ENCODE measurements at places on chromosomes 12 and 14.

GRCh38 chr12:51329742-51330141 lies 5.8 kb upstream of the BIN2 start:
- DNase-seq, result no peak

- no peak for DNase-seq
These were observed 337.6 kb upstream of the CLEC14A start for GRCh38 chr14:38593476-38593875.

GRCh38 chr12:103468837-103469236 lies 26.9 kb downstream of the C12orf42 start:
- no peak for DNase-seq

DNA sequence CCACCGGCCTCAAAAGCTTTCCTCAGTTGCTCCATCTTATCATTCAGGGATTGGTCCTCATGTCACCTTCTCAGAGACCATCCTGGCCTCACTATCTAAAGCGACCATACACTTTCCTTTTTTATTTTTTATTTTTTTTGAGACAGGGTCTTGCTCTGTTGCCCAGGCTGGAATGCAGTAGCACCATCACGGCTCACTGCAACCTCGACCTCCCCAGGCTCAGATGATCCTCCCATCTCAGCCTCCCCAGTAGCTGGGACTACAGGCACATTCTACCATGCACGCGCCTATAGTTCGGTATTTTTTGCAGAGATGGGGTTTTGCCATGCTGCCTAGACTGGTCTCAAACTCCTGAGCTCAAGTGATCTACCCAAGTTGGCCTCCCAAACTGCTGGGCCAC lies 2.8 kb downstream of the WSB2 start:
- DNase-seq, result no peak

DNA sequence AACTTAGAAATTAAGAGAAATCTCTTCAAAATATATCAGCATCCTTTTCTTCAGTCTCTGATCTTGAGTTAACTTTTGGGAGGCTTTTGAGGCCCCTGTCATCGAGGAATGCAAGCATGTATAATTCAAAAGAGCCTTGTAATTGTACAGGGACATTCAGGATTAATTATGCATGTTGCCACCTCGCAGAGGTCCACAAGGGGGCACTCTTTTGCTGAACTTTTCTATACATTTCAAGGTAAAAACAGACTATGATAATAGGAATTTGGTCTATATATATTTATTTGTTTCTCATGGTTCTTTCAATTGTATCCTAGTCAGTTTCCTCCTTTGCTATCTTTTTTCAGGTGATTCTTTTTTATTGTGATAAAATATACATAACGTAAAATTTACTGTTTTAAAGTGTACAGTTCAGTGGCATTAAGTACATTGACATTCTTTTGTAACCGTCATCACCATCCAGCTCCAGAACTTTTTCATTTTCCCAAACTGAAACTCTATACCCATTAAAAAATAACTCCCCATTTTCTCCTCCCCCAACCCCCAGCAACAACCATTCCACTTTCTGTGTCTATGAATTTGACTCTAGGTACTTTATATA lies 47.0 kb upstream of the SLC2A13 start:
- peak; percentile 32 for DNase-seq

DNA sequence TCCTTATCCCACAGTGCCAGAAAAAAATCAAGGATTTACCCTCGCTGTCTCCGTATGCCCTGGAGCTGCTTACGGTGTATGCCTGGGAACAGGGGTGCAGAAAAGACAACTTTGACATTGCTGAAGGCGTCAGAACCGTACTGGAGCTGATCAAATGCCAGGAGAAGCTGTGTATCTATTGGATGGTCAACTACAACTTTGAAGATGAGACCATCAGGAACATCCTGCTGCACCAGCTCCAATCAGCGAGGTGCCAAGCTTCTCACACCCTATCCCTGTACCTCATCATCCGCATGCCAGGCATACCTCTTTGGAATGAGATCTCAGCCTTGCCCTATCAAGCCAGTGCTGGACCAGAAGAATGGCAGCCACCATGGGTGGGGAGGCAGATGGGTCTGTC lies 19.2 kb downstream of the OAS2 start:
- DNase-seq, result no peak

DNA sequence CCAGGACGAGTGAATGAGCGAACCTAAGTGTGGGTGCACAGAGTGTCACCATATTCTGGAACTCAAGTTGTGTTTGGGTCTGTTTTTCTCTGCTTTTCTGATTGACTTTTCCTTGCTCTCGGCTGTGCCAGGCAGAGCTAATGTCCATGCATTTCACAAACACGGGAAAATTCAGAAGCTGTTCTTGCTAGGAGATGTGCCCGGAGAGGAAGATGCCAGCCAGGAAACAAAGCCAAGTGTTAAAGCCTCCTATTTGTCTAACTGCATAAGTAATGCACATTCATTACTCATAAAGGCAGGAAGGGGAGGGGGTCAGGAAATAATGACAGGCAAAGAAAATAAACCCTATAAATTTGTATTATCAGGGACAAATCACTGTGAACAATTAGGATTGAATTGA lies 250.4 kb upstream of the SFSWAP start:
- no peak for DNase-seq

DNA sequence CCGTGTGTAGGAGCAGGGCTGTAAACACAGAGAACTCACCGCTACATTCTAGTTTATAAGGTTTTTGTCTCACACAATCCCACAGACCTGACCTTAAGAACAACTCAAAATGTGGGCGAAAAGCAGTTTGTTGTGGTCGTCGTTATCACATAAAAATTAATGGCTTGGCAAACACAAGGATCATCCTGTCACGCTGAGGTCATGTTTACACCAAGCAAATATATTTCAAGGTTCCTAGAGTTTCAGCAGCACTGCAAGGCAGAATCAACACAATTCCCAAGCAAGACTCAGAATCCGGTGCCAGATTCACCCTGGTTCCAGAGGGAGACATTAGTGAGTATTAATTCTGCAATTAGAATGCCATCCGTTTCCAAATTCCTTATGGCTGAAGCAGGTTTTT lies 30.1 kb upstream of the MAP1LC3B2 start:
- no peak for DNase-seq

- DNase-seq, result peak; percentile 36
These were observed 13.3 kb downstream of the RNASE3 start for GRCh38 chr14:20904393-20905029.

- no peak for DNase-seq
These were observed 122.1 kb upstream of the CAND1 start for GRCh38 chr12:67147030-67147429.

DNA sequence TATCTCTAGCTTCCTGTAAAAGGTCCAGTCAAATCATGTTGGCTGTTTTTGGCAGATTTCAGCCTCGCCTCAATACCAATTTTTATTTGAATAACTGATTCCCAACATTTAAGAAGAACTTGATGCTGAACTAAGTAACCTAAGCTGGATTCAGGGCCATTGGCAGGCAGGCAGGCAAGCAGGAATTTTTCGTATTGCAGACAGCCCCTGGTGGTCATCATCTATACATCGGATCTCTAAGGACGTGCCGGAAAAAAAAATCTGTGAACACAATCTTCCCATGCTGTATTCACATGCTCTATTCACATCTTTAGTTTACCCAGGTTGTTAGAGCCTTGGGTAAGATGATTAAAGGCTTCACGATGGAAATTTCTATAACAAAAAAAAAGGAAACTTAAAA lies 7.0 kb downstream of the VCPKMT start:
- DNase-seq, result no peak

GRCh38 chr12:116456330-116457082 lies 102.7 kb upstream of the MAP1LC3B2 start:
- no peak for DNase-seq

- no peak for DNase-seq
These were observed 100.9 kb downstream of the EPS8 start for GRCh38 chr12:15688202-15688736.

GRCh38 chr12:544941-545635 lies 85.3 kb downstream of the B4GALNT3 start:
- no peak for DNase-seq

GRCh38 chr14:67538501-67538900 lies 5.4 kb downstream of the PLEKHH1 start:
- no peak for DNase-seq

DNA sequence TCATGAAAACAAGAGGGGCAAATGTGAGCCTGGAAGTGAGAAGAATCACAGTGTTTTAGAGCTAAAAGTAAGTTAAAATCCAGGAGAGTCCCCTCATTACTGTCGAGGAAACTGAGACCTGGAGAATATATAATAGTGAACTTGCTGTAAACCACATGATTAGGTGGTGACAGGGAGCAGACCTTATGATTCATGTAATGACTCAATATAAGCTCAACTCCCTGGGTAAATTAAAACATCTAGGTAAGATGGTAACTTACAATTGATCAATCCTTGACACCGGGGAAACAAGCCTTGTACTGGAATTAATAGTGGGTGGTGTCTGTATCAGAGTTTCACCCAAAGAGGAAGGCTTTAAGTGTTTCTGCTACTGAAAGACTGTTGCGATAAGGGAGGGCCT lies 269.3 kb downstream of the SNAPC1 start:
- no peak for DNase-seq

GRCh38 chr14:87952307-87953094 lies 40.5 kb downstream of the GALC start:
- no peak for DNase-seq

DNA sequence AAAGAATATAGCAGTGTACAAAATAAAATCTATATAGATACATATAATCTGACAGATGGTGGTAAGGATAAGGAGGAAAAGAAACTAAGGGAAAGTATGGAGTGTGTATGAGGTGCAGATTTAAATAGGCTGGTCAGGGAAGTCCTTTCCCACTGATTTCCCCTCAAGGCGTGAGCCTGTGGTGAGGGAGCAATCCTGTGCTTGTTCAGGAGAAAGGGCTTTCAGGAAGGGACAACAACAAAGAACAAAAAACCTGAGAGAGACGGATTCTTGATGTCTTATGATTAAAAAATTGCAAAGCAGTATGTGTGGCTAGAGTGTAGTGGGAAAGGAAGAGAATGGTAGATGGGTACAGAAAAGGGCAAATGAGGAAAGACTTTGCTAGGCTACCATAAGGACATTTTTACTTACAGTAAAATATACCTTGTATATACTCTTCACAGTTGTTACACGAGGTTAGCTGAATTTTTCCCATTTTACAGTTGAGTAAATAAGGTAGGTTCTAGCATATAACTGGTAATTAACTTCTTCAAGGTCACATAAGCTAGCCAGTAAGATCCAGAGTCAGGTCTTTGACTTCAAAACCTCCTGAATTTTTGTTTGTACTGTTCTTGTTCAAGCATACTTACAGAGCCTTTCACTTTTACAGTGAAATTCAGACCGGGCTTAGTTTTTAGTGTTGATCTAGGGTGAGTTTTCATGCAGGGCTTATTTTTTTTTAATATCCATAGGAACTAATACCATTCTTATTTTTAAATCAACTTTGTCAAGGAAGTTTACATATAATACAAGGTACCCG lies 15.6 kb downstream of the CNOT2 start:
- no peak for DNase-seq

DNA sequence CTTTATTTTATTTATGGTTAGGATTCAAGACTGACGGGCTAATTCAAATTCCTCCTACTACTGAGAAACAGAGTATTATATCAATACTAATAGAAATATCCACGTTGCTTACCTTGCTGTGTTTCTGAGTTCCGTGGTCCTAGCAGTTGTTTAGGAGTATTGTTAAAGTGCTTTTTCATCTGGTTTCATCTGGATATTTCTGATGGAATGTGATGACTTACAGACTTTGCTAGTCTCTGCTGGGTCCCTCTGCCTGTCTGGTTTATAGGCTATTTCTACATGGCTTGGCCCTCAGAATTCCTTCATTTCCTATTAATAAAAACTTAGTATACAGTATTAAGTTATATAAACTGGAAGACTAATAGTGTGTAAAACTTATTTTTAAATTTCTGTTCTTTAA lies at the start of gene SMCO3:
Gene SMCO3, minus strand, starts transcription at position 169 of the 400 bp plus-strand sequence. CDS start 7,502 bp downstream, outside the sequence.
- DNase-seq, result no peak

DNA sequence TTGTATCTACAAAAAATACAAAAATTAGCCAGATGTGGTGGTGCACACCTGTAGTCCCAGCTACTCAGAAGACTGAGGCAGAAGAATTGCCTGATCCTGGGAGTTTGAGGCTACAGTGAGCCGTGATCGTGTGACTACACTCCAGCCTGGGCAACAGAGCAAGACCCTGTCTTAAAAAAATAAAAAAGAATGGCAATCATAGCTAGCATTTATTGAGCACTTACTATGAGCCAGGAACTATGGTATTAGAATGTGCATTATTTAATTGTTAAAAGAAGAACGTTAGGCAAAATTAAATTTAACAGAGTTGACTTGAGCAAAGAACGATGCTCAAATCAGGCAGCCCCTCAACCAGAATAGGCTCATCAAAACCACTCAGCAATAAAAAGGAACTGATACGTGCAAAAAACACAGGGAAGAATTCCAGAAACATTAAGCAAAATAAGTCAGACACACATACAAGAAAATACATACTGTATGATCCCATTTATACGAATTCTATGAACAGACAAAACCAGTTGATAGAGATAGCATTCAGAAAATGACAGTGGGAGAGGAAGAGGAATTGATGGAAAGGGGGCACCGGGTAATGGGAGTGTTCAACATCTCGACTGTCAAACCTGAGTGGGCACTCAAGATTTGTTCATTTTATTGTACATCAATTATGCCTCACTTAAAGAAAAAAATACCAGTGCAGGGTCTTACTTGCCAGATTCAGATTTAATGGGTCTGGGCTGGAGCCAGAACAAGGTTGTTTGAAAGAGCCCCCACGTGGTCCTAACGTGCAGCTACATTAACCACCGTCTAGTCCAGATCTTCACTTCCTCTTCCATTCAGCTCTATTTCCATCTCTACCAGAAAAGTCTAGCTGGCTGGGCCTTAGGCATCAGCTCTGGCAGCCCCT lies 8.0 kb downstream of the SCNN1A start:
- DNase-seq, result no peak

- DNase-seq, result no peak
These were observed 112.1 kb downstream of the ADGRD1 start for GRCh38 chr12:131065801-131066200.

- DNase-seq, result no peak
These were observed 451.3 kb downstream of the FOXG1 start for GRCh38 chr14:29217813-29218450.

GRCh38 chr14:83646228-83646627 lies 1883.7 kb upstream of the FLRT2 start:
- DNase-seq, result no peak

- no peak for DNase-seq
These were observed 40.2 kb downstream of the ETV6 start for GRCh38 chr12:11689591-11690186.

- DNase-seq, result no peak
These were observed 100.2 kb downstream of the SRGAP1 start for GRCh38 chr12:63944586-63945228.

GRCh38 chr14:103563226-103563620 lies 463 bp downstream of the COA8 start:
- DNase-seq, result no peak

DNA sequence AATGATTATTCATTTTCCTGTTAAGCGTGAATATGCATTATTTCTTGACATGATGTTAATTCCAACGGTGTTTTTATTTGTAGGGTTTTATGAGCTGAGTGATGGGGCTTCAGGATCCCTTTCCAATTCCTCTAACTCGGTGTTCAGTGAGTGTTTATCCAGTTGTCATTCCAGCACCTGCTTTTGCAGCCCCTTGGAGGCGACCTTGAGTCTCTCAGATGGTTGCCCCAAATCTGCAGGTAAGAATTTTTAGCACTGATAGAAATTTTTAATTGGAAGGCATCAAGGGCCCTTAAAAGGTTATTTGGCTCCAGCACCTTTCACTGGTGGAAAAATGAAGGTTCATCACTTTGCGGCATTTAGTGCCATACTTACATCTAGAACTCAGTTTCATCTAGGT lies 3.7 kb downstream of the DACT1 start:
- DNase-seq, result no peak

GRCh38 chr12:50196537-50196936 lies 29.4 kb upstream of the CERS5 start:
- no peak for DNase-seq

GRCh38 chr12:105365231-105365630 lies 34.7 kb downstream of the C12orf75 start:
- DNase-seq, result no peak
